Stimulated activated CD4-positive, alpha-beta T cell treated with anti-CD3 and anti-CD28 coated beads, Interleukin-1b, Interleukin-23, amount 100 ng/mL, for 1 hour (primary cell): ENCODE measurements at places on chromosomes 4 and X.

DNA sequence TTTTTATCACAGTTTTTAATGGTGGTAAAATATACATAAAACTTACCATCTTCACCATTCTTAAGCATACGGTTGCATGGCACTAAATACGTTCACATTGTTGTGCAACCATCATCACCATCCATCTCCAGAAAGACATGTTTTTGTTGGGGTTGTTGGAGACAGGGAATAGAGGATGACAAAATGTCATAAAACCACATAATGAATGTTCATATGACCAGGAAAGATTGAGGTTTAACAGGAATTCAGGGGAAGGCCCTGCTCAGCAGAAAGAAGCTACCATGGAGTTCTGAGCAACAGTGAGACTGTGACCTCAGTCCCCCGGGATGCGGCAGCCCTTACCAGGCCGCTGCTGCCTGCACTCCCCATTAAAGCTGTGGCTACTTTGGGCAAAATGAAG lies 63.9 kb upstream of the TRIM2 start:
- no peak for DNase-seq

DNA sequence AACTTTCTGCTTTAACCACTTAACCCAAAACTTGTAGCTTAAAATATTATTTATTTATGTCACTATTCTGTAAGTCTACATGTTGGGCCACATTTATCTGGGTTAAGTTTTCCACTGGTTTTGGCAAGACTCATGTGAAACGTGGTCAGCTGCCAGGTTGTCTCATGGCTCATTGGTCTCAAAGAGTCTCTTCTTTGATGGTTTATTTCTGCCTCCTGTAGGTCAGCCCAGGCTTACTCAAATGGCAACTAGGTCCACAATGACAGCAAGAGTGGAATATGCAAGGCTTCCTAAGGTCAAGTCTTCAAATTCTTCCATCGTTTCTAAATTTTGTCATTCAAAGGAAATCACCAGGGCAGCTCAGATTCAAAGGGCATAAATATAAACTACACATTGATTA lies 828.7 kb downstream of the PCDH7 start:
- no peak for DNase-seq

DNA sequence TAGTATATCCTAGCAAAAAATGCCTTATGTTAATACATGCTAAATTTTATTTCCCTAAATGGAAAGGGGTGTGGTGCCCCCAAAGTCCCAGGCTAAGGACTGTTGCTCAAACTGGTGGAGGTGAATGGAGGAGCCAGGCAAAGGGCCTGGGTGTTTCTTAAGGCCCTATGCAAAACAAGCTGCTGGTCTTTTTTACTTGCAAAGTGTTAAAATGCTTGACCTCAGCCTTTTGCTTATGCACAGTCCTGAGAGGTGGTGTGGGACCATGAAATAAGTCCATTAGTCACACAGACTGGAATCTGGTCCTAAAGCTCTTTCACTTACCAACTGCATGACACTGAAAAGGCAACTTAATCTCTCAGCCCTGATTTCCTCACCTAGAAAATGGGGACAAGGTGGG lies 223.5 kb upstream of the MBNL3 start:
- DNase-seq = no peak

GRCh38 chr4:151251603-151252304 lies 25.2 kb upstream of the PRSS48 start:
- DNase-seq = no peak

GRCh38 chr4:88353324-88353723 lies 25.3 kb upstream of the HERC6 start:
- no peak for DNase-seq

DNA sequence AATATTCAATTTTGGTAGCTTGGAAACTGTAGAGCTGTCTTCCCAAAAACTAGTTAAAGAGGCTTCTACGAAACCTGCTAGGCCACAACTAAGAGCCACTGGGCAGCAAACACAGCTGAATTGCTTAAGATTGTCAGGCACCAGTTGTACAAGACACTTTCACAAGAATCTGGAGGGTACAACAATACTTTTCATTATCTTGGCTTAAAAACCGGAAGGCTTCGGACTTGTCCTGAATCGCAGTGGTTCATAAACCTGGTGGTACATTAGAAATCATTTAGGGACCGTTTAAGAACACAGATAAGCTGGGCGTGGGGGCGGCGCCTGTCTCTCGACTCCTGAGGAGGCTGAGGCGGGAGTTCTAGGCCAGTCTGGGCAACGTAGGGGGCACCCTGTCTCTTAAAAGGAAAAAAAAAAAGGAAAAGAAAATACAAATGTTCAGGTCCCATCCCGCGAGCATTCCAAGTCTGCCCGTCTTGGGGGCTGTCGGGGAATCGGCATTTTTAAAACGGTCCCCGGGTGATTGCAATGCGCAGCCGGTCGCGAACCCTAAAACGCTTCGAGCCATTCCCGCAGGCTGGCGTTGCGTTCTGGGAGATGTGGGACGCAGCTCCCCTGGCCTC lies 763 bp downstream of the PYURF start:
- no peak for DNase-seq

DNA sequence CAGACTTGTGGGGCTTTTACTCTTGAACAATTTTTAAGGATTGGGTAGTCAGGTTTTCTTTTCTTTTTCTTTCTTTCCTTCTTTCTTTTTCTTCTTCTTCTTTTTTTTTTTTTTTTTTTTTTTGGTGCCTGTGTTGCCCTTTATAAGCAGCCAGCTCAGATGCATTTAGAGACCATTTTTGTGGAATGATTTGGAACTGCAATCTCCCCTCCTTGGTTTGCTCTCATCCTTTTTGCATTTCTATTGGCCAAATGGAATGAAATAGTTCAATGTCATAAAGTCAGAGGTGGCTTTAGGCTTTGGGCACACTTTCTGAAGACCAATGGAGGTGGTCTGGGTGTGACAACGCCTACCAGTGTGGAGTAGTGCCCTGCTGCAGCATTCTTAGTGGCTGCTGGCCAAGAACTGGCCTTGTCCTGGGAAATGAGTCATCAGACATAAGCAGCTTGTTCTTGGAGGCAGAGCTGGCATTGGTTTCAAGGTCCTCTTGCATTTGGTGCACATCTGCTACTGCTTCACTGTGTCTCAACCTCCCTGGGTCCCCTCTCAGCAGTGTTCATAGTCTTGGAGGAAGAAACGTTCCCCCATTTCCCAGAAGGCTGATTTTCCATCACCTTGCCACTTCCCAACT lies 84.5 kb downstream of the CT47B1 start:
- DNase-seq = no peak
